ENCODE measurements at places on chromosomes 7 and 10.
A peak's percentile ranks its signal among the peaks of the same experiment; 100 is the strongest.

GRCh38 chr7:118312051-118312450, 87.5 kb downstream of the ANKRD7 start:
- no peak for DNase-seq

GRCh38 chr7:133642907-133643306, 390.0 kb downstream of the EXOC4 start:
- no peak for DNase-seq

DNA sequence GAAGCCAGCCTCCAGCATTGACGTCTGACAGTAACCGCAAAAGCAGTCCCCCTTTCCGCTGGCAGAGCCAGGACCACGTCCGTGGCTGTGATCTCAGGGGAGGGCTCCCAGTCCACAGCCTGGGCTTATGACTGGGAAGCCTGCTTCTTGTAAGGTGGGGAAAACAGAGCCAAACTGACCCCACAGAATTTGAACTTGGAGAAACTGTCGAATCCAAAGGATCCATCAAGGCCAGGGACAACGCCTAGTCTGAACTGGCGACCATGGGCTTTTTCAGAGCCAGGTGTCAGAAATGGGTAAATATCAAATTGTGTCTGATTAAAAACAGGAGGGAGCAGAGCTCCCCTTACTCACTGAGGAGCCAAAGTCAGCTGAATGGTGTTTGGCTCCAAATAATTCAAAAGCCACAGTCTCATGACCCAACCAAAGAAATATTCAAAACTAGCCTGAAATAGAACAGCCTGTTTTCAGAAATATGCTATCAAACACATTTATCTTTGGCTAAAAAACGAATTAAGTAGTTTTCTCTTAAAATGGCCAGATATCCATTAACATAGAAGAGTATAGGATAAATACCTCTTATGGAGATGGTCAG, 751.4 kb upstream of the GALNT17 start:
- DNase-seq, result no peak

DNA sequence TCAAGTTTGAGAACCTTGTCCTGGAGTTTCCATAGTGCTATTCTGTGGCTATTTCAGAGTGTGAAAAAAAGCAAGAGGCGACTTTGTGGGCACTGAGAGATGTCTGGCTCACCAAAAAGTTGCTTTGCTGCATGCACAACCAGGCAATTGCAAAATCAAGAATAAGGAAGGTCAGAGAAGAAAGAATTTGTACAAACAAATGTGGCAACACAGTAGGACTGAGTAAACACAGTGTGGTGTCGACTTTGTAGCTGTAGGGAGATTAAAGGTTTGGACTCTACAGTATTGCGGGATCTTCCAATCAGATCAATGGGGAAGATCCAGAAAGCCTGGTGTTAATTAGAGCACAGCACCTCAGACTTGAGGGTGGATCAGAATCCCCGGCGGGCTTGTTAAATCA, 88.1 kb upstream of the PLPP4 start:
- no peak for DNase-seq

DNA sequence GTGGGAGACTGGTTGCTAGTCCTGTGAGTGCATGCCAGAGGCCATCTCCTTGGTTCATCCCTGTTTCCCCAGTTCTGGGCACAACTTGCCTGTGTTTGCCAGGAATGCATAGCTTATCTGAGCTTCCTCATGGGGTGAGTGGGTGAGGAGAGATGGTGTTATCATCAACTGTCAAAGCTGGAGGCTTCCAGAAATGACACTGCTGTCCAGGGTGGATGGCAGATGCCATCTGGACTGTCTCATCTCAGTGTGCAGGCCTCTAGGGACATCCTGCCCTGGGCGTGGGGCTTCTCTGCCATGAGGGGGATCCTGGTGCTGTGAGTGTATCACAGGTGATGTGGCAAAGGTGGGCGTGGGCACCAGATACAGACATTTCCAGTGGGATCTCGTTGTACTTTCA, 328.6 kb downstream of the DPP6 start:
- no peak for DNase-seq

GRCh38 chr10:96833220-96834001, 1.3 kb downstream of the LCOR start:
- DNase-seq, result peak; percentile 46

DNA sequence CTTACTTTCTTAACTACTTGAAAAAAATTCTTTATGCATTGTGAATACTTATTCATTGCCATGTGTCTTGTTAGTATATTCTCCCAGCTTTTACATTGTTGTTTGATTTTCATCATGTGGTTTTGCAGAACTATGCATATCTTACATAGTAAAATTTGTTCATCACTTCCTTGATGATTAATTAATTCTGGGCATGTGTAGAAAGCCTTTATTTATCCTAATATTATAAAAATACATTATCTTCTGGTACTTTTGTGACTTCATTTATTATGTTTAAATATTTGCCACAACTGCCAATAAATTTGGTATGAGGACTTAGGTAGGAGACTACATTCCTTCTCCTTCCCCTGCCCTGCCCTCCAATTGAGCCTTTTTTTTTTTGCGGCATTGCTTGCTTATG, 166.0 kb upstream of the ZNF32 start:
- DNase-seq, result no peak

- no peak for DNase-seq
These were observed 665.8 kb downstream of the SORCS1 start for GRCh38 chr10:106498675-106499074.

- no peak for DNase-seq
These were observed 350.1 kb downstream of the RNLS start for GRCh38 chr10:88232983-88233543.

DNA sequence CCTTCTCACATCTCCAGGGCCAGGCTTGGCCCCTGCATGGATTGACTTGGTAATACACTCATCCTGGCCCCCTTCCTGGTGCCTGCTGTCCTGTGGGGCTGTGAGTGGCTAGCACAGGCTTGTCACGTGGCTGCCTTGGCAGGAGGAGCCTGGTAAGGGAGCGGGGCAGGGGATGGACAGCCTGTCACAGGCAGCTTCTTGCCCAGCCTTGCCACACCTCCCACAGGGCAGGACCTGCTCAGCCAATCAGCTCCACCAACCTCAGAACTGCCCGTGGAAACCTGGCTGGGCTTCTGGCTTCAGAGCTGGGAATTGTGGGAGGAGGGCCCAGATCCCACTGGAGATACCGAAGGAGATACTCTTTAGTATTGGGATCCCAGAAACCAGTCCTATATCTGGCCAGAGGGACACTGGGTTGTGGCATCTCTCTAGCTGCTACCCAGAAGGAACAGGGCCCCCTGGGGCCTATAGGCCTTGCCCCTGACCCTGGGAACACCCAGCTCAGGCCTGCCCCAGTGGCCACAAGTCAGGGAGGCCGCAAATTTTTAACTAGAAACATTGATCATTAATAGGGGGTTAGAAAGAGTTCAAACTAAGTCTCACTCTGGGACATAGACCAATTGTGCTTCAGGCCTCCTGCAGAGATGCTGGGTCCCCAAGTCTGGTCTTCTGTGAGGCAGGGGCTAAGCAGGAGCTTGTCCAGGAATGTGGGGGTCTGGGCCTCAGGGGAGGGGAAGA, at the start of gene HOGA1:
Gene HOGA1 (plus strand): TSS at position 330 of the 738 bp plus-strand sequence. CDS start 315 bp downstream, at position 645.
- DNase-seq, result peak; percentile 58

GRCh38 chr7:81501220-81501619, 268.6 kb downstream of the HGF start:
- DNase-seq, result peak; percentile 9

- DNase-seq, result no peak
These were observed 1.9 kb upstream of the CNNM2 start for GRCh38 chr10:102916173-102916572.
